ENCODE measurements at places on chromosomes 13 and 19.

DNA sequence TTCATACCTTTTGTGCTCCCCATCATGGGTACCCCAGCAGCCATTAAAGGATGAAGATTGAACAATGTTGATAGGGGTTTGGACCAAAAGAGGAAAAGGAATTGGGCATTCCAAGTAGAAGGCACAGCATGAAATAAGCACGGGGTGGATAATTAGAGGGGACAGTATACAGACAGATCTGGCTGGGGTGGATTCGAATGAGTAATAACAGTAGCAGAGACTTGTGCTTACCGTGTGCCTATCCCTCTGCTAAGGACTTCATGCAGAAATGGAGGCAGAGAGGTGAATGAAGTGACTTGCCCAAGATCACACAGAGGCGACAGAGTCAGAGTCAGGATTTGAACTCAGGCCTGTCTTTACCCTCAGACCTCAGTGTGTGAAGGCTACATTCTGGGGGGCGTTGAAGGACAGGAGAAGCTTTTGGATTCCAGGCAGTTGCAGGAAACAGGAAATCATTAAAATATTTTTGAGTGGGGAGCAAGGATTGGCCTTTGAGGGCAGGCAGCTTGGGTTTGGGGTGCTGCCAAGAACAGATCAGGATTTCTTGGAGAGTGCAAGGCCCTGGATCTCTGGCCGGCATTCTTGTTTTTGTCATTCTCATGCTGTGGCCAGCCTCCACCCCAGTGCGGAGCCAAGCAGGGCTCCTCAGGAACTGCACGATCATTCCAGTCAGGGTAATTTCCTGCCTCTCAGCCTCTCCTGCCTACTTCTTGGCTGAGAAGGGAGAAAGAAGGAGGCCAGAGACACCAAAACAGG, 18.7 kb downstream of the PAF1 start:
- no peak for DNase-seq

- no peak for DNase-seq
These were observed 58.9 kb upstream of the SLC7A1 start for GRCh38 chr13:29654384-29654783.

DNA sequence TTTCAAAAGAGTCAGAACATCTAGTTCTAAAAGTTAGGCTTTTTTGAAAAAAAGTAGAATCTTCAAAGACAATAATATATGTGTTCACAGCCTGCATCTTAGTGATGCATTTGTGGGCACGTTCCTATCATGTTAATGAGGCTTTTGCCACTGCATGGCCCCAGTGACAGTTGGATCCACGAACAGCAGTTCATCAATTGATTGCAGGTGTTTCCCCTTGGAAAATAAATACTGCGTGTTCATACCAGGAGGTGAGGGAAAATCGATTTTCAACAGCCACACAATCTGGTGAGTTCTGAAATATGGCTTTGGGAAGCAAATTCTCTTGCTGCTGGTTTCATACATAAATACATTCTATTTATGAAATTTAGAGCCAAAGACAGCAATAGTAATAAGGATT, 343.8 kb upstream of the SLC10A2 start:
- DNase-seq: no peak

GRCh38 chr19:2039089-2039958, 11.7 kb downstream of the MKNK2 start:
- DNase-seq: peak; percentile 47

DNA sequence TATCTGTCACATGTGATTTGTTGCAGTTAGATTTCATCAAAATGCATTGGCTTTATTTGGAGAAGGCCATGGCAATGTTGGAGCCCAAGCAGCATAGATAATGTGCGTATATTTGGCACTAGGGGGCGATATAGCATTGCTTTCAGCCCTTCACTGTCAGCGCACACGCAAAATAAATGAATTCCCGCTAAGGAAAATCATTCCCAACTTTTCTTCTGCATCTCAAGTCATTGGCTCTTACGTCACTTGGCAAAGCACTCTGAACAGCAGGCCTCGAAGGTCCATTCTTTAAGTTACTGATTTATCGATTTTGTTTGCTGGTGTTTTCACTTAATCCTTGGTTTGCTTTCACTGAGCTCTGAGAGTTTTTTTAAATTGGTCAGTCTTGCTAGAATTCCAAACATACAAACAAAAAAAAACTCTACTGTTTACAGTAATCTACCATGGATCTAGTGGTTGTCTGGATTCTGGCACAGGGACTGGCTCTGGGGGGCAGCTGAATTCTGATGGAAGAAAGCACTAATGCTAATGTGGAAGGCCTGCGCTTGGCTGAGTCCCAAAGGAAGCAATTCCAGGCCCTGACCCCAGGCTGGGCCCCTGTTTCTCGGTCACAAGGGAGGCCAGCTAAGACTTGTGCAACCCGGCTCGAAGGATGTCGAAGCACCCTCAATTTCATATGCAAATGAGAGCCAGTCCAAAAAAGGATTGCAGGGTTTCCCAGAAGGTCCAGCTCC, 97.7 kb upstream of the IPO5 start:
- peak; percentile 66 for DNase-seq

- DNase-seq: no peak
These were observed 4.0 kb downstream of the FXYD3 start for GRCh38 chr19:35119578-35120155.

DNA sequence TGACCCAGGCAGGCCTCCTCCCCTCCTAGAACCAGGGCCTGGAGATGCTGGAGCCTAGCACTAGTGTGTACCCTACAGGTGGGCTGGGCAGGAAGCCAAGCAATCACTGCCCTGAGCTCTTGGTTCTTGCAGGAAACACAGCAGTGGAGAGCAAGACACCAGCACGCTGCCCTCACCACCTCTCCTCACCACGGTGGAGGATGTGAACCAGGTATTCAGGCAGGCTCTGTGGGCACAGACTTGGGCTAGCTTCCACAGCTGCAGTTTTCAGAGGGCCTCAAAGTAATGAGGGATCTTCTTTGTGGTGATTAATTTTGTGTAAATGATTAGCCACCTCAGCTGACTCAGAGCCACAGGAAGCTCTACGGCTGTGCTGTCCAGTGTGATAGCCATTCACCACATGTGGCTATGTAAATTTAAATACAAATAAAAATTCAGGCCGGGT, 13.6 kb upstream of the GPI start:
- no peak for DNase-seq

DNA sequence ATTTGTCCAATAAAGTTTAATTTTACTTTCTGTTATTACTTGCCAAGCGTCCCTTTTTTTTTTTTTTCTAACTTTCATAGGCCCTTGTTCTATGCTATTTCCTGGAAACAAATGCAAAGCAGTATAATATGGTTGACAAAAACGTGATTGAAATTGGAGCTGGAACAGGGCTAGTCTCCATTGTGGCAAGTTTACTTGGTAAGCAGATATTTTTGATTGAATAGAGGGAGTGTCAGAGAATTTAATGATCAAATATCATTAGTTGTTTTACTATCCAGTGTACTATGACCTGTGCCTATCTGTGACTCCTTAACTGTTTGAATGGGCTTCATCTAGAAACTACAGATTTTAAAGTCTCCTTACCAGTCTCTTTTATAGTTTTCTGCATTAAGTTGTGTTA, 46.7 kb downstream of the ERCC5 start:
- DNase-seq: no peak

DNA sequence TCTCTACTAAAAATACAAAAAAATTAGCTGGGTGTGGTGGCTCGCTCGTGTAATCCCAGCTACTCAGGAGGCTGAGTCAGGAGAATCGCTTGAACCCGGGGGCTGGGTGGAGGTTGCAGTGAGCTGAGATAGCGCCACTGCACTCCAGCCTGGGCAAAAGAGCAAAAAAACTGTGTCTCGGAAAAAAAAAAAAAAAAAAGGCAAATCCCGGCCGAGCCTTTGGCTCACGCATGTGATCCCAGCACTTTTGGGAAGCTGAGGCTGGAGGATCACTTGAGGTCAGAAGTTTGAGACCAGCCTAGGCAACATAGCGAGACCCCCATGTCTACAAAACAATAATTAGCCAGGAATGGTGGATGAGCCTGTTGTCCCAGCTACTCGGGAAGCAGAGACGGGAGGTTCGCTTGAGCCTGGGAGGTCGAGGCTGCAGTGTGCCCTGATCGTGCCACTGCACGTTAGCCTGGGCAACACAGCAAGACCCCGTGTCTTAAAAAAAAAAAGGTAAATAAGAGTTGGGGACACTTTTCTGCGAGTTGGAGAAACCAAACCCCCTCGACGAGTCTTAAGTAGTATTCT, 574 bp upstream of the GPX4 start:
- DNase-seq: no peak

- no peak for DNase-seq
These were observed 177.3 kb upstream of the SLC10A2 start for GRCh38 chr13:103243495-103243894.

Data from ecto neural progenitor cell (in vitro differentiated cells).